CD4-positive, alpha-beta T cell treated with Interleukin-6 at 100 ng/mL for 8 hours (primary cell): ENCODE measurements at places on chromosomes 4 and X.

- no peak for DNase-seq
These were observed 51.1 kb downstream of the TMEM156 start for GRCh38 chr4:38980903-38981676.

DNA sequence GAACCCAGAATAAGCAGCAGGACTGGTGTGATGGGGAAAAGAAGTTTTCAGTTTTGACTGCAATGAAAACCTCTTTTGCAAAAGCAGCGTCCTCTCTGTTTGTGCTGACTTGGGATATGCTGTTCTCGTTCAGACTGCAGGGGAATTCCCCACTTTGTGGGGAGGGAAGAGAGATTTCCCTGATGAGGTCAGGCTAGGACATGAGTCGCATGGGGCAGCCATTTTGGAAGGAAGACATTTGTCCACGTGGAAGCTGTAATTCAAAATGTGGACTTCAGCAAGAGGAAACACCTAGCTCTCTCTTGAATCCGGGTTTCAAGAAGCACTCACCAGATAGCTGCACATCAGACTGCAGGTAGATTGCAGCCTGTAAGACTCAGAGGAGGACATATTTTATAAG, 39.3 kb downstream of the ING2 start:
- no peak for DNase-seq

DNA sequence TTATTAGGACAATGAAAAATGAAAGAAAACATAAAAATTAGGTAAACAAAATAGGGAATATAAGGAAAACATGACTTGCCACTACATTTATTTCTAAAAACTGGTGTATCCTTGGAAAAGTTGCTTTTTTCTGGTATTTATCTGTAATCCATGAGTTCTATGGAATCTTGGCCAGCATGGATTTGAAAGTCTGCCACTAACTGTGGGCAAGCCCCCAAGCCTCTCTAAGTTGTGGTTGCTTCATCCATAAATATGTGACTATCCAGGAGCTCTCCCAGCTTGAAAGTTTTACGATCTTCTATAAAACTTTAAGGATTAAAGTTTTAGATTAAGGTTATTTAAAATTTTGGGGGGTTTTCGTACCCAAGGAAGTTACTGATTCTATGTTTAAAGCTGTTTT, 21.8 kb downstream of the RPS6KA3 start:
- DNase-seq: no peak

GRCh38 chrX:41563876-41564275, 116.7 kb downstream of the NYX start:
- DNase-seq: no peak

- no peak for DNase-seq
These were observed 54.8 kb upstream of the MAGEB16 start for GRCh38 chrX:35743331-35743730.

DNA sequence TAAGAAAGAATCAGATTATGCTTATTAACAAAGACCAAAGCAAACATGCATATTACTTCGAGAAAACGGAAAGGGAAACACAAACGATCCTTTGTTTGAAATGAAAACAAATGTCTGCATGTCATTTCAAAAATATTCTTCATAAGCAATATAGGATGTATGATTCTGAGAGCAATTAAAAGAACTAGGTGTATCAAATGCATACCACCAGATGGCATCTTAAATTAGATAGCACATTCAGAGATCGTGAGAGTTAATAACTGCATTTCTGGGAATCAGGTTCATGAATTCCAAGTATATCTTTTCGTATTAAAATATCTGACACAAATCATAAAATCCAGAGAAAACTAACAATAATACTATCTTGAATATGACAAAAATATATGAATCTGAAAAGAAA, 159.5 kb downstream of the PPP3CA start:
- DNase-seq: no peak

DNA sequence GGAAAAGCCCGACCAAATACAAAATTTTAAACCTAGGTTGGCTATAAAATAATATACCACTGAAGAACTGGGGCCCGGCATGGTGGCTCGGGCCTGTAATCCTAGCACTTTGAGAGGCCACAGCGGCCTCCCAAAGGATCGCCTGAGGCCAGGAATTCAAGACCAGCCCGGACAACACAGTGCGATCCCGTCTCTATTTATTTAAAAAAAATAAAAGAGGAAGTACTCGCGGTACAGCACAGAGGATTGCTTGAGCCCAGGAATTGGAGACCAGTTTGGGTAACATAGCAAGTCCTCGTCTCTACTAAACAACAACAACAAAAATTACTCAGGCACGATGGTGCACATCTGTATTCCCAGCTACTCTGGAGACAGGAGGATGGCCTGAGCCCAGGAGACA, 44.8 kb upstream of the CDKN2AIP start:
- DNase-seq: no peak
